ENCODE measurements at places on chromosomes 7 and 10.

DNA sequence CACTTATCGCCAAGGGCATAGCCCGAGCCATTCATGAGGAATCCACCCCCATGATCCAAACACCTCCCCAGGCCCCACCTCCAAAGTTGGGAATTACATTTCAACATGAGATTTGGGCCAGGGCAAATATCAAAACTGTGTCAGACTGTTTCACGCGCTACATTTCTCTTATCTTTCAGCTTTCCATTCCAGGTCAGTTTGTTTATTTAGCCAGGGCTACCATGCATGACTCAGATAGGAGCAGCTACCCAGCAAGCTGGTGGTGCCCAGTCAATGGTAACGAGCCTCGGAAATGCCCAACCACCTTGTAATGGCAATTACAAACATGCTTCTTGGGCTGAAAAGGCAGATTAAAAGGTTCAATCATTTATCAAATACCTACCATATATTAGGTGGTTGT is 43.6 kb upstream of the BAMBI start:
- no peak for DNase-seq

DNA sequence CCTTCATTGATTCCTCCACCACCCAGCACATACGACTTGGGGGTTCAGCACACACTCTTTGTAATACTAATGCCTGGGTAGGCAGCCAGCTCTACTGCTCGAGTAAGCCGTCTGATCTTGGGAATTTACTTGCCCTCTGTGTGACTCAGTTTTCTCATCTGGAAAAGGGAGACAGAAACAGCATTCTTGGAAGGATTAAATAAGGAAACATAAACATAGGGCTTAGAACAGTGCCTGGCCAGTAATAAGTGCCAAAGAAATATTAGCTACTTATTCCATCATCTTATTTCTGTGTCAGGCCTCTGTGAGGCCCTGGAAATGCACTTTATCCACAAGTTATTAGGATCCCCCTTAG is 130.1 kb downstream of the TNS3 start:
- DNase-seq = no peak

GRCh38 chr7:37068902-37069301 is 344.6 kb upstream of the AOAH start:
- DNase-seq = no peak

GRCh38 chr7:151851145-151851751 is 25.7 kb downstream of the PRKAG2 start:
- DNase-seq = no peak

DNA sequence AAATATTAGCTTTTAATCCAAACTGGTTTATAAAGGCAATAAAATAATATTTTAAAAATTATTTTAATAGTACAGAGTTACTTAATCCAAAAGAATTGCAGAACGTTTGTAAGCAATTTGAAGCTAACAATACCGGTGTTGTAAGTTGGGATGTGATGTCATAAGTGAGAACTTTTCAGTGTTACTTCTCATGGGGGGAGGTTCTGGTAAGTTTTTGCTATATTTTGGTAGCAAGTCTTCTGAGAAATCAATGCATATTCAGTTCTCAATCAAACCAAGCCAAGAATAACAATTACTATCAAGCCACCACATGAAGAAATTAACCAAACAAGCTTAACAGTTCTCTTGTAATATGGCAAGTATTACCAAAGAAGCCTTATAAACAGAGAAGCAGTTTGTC is 147.1 kb upstream of the ASAH2 start:
- no peak for DNase-seq

DNA sequence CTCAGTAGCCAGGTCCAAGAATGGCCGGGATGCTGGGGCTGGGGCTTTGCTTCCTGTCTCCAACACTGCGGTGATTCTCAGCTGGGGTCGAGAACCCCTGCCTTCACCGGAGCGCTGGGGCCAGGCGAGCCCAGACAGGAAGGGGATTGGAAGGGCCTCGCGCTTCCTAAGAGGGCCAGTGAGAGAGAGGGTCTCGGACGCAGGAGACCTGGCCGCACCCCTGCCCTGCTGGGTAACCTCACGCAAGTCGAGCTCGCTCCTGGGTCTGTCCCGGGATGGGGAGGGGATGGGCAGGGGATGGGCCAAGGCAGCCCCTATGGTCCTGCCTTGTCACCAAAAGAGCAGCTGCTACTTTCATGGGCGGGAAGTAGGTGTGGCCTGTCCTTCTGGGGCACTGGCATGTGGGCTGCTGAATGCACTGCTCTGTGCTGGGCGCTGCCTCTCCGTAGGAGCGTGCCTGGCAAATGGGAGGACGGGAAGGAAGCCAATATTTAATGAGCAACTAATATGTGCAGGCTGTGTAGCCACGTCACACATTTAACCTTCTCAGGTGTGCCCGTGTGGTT is 20.0 kb downstream of the KCNK18 start:
- DNase-seq = no peak
